ENCODE measurements at places on chromosomes 13 and 19.
A peak's percentile ranks its signal among the peaks of the same experiment; 100 is the strongest.

DNA sequence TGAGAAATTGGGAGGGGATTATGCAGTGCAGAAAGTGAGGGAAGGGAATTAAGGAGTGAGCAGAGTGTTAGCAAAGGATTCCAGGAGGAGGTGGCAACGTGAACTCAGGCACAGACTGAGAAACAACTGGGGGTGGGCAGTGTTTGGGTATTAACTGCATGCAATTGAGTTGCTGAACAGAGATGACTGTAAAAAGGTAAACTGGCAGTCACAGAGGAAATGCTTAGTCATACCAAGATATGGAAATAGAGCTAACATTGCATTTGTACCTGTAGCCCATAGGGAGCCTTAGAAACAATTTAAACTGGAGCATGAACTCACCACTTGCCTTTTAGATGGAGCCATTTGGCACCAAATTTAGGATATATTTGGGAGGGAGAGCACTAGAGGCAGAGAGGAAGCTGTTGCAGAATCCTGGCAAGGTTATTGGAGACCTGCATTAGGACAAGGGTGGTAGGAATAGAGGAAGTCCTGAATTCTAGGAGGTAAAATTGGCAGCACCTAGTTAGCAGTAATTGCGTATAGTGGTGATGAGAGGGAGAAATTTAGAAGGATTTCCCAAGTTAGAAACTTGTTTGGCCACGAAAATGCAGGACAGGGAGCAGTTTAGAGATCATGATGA is 100.6 kb upstream of the FRY start:
- no peak for DNase-seq

DNA sequence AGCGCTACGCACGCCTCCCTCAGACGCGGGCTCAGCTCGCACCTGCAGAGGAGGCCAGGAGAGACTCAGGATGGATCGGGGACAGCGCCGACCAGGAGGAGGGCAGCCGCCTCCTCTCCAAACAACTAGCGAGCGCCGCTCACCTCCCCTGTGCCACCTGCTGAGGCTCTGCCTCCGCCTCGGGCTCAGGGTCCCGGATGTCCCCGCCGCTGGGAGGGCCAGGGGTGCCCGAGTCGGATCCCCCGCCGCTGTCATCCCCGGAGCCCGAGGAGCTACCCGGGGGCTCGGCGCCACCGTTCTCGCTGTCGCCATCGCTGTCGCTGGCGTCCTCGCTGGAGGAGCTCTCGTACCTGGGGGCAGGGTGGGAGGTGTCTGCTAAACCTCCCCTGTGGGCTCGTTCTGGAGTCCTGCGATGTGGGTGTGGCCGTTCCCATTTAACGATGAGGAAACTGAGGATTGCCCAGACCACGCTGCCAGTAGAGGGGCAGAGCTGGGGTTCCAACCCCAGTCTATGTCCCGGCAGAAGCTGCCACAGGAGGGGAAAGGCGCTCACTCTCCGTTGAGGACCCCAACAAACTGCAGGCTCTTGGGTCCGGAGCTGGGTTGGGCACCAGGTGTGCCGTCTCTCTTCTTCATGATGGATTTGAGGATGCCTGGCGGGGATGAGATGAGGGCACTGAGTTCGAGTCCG is 9.2 kb downstream of the KANK3 start:
- DNase-seq: no peak

GRCh38 chr13:112204346-112205327 is 137.7 kb downstream of the SOX1 start:
- DNase-seq: no peak

GRCh38 chr13:24224232-24224680 is 63.7 kb downstream of the SPATA13 start:
- no peak for DNase-seq

DNA sequence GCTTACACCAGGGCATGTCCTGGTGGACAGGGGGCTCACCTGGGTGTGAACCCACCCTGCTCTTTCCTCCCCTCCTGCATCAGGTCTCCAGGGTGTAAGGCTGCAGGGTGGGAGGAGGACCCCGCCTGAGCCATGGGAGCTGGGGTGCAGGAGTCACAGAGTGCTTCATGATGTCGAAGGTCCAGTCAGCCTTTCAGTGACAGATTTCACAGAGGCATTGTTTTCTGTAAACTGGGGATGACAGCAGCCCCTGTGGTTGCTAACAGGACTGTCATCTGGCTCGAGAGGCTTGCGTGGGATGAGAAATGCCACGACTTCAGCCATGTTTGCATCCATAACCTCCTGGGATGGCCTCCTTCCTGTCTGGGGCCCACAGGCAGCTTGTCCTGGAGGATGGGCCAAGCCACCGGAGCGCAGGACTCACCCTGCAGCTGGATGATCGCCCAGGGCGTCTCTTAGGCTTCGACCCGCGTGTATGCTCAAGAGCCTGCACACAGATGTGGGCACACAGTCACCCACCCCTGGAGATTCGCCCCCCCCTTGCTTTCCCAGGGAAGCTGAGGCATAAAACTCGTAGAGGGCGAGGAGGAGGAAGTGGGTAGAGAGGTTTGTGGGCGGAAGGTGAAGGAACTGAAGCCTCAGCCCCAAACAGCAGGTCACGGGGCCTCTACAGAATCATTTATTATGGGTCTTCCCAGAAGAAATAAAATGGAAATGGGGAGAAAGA is 4.9 kb downstream of the NANOS3 start:
- no peak for DNase-seq

DNA sequence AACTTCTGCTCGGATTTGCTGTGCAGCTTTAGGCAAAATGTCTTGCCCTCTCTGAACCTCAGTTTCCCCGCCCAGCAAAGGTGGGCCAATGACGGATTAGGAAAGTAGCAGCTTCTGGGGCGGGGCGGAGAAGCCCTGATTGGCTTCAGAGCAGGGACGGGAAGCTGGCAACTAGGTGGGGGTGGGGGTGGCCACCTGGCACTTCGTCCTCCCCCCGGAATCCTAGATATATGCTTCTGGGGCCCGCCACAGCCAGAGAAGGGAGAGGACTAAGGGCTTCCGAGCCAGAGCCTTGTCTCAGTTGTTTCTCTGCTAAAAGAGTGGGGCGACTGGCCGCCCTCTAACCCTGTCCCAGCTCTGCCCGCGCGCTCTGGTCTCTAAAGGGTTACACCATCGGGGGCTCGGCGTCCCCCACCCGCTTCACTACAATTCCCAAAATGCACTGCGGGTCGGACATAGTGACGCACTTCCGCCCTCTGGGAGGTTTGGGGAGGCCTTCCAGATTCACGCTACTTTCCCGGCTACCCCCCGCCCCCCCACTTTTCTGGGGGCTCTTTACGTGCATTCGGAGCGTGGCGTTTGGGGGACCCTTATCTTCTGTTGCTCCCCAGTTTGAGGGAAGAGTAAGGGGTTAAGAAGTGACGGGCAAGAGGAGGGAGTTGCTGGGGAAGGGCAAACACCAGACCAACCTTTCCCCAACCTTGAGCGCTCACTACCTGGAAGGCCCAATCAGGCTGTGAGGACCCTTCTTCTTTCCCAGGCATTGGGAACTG is 672 bp upstream of the IRF2BP1 start:
- peak; percentile 65 for DNase-seq

DNA sequence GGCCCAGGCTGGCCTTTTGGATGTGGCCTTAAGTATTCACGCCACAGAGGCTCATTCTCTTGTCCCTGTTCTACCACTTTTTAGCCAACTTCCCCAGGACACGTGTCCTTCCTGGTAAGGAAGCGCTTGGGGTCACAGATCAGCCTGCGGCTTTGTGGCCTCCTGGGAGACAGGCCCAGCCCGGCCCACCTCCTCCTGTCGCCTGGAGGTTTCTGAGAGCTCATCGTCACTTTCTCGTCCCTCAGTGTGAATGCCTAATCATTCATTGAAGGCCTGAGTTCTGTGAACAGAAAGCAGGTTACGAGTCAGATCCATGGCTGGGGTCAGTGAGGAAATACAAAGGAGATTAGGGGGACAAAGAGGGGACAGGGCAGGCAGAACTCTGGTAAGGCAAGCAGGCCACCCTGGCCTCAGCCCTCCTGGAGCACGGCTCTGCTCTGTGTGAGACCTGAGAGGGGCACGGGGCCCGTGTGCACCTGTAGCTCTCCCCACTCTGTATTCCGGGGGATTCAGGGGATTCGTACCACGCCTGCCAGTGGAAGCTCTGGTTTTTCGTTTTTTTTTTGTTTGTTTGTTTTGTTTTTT is 38.6 kb upstream of the TSHZ3 start:
- DNase-seq: no peak

- no peak for DNase-seq
These were observed 121.2 kb downstream of the B3GLCT start for GRCh38 chr13:31320946-31321345.

DNA sequence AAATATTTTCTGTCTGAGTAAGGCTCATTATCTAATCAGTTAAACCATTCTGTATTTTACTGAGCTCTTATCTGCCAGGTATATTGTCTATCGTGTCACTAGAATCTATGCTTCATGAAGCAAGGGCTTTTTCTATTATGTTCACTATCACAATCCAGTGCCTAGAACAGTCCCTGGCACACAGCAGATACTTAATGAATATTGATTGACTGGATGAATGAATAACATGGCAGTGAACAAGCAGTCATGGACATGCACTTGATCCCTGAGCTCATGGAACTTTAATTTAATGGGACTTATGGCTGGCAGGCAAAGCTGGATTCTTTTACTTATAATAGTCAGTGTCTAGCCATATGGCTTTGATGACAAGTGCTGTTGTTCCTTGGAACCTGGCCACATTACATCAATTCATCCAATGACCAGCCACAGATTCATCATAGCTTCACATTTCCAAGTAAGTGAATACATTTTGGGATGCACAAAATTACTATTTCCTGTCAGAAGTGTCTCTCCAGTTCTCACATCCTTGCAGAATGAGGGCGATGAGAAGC is 214.8 kb downstream of the COG6 start:
- no peak for DNase-seq

DNA sequence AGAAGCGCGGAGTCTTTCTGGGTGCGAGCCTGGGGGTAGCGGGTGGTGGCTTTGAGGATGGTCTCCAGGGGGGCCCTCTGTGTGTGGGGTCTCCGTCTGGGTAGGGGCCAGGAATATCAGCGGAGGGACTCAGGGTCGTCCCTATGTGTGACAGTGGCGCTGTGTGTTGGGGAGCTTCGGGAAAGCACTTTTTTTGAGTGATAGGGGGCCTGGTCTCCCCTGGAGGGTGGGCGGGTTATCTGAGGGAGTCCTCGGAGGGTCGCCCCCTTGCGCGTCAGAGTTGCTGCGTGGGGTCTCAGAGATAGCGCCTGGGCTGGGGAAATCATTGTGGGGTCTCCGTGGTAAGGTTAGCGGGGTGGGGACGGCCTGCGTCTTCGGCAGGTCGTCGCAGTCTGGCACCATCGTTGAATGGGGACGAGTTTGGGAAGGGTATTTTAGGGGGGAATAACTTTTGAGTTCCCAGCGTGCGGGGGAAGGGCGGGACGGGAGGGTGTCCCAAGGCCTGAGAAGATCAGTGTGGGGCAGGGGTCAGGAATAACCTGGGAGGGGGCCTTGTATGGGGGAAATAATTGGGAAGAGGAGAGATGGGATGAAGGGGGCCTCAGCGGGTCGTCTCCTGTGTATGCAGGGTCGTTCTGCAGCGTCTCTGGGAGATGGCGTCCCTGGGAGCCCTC is 857 bp downstream of the IER2 start:
- no peak for DNase-seq

- DNase-seq: no peak
These were observed 33.0 kb downstream of the CYP4F2 start for GRCh38 chr19:15864824-15865223.

DNA sequence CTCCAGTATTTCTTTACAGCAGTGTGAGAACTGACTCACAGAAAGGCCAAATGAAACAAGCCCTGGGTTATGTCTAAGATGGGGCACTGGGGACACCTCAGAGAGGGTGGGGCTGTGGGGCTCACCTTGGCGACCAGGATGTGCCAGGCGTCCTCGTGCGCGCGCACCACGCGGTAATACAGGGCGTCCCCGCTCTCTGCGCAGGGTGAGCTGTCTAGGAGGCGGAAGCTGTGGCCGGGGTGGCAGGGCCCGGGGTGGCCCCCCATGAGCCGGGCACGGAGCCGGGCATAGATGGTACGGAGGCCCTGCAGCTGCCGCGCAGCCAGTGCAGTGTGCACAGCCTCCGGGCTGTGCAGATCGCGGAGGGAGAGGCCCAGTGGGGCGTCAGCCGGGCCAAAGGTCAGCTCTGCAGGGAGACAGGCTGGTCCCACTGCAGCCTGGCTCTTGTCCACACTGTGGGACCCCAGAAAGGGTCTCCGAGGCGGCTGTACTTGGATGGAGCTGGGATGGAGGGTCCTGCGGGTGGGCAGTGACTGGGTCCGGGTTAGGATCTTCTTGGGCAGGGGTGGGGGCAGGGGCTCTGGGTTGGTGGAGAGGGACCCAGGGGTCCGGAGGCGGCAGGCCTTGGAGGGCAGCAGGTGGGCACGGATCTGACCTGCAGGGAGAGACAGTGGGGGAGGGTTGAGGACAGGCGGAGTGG is 3.4 kb downstream of the PEAK3 start:
- DNase-seq: no peak

DNA sequence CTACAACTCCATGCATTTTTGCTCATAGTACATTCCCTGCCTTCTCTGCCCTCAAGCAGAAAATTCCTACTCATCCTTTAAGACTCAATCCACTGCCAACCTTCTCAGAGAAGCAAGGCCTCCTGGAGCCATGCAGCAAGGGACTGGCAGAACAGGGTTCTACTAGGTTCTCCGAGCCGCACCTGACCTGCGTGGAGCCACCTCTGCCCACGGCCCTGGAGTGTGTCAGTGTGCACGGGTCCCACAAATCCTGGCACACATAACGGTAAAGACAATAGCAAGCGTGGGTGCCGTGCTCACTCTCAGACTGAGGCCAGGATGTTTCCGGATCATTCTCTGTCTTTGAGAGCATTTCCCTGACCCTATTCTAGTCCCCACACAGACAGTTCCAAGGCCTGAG is 30.0 kb downstream of the SOX1 start:
- no peak for DNase-seq

GRCh38 chr13:106311004-106311403 is 224.5 kb downstream of the EFNB2 start:
- no peak for DNase-seq

DNA sequence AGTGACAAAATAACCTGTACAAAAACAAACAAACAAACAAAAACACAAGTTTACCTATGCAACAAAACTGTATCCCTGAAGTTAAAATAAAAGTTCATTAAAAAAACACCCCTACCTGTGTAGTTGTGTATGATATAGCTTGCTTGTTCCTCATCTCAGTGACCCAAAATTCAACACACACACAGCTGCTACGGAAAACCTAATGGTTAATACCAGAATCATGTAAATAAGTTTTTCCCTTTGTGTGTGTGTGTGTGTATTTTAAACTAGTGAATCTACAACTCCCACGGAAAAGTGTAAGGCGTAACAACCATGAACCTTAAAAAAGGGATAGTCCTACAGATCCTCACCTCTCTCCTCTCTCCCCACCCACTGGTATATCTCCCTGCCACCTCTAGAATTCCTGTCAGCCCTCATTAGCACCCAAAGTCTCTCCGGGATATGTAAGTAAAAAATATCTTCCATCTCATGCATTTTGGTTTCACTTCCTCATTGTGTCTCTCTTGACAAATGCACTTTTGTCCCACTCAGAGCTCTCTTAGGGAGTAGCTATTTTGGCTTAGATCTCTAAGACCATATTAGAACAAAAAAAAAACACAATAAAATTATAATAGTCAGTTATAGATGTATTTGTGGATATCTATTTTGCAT is 2236.5 kb downstream of the PCDH9 start:
- DNase-seq: no peak

GRCh38 chr19:43584484-43584883 is 8.9 kb downstream of the PINLYP start:
- DNase-seq: no peak

GRCh38 chr13:33519561-33520467 is 234.3 kb upstream of the STARD13 start:
- no peak for DNase-seq

GRCh38 chr13:109715902-109716301 is 70.5 kb downstream of the IRS2 start:
- no peak for DNase-seq

All from NCI-H1048 (cell line).